Stimulated activated CD8-positive, alpha-beta memory T cell treated with anti-CD3 and anti-CD28 coated beads, Interleukin-4, amount 100 ng/mL, for 24 hours (primary cell): ENCODE measurements at places on chromosomes 1 and 21.

DNA sequence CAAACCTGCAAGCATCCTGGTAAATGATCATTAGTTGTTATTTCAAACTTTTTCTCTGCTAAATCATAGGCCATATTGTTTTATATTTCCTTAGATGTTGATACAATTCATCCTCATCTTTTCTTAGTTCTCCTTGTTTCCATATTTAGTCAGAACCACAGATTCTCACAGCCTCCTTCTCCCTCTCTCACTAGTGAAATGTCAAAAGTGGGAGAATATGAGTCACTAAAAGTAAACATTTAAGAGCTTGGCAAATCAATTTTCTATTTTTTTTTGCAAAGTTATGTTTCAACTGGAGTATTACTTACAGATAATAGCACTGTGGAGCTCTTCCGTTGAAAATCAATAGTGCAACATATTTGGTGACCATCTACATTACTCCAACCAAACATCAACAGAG is 308.8 kb downstream of the COL11A1 start:
- DNase-seq = no peak

- DNase-seq = no peak
Observed at GRCh38 chr1:103945774-103946173, 196.1 kb downstream of the AMY1C start.

DNA sequence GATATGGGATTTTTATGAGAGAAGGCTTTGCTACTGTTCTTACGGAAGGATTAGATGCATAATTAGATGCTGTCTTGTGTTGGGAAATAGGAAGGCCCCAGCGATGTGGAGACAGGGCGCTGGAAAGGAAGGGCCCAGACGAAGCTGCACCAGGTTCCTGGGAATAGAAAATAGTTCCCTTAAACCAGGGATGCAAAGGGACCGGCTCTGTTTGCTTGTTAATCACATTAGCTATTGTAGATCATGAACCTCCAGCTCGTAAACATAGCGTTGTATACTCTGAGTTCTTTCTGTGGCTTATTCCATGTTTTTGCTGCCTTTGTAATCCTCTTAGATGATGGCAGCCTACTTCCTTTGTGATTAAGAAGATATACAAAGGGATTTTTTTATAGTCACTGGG is 79.8 kb upstream of the COX20 start:
- DNase-seq = no peak

- DNase-seq = no peak
Observed at GRCh38 chr21:46078978-46079351, 18.9 kb upstream of the COL6A2 start.

DNA sequence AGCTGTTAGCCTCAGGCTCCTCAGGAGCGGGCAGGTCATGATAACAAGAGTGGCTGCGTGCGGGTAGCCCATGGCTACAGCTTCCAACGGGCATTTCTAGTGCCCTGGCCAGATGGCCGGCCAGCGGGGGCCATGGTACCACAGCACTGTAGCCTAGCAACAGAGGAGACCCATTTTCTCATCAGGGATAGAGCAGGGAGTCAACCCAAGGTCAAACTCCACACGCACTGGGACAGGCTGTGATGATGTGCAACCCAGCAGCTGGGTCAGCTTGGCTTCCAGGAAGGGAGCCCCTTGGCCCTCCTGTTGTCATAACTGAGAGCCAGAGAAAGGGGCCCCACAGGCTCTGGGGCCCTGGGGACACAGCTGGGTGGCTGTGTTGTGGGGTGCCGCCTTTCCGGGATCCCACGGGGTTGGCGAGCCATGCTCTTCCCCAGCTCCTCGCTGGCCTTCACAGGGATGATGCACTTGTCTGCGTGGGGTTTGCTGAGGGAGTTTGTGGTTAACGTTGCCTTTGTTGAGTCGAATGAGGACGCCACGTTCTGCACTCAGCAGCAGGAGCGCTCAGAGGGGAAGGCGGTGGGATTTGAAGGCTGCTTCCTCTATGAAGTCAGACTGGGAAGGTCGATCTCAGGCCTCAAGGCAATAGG is 46.3 kb downstream of the COL18A1 start:
- no peak for DNase-seq

DNA sequence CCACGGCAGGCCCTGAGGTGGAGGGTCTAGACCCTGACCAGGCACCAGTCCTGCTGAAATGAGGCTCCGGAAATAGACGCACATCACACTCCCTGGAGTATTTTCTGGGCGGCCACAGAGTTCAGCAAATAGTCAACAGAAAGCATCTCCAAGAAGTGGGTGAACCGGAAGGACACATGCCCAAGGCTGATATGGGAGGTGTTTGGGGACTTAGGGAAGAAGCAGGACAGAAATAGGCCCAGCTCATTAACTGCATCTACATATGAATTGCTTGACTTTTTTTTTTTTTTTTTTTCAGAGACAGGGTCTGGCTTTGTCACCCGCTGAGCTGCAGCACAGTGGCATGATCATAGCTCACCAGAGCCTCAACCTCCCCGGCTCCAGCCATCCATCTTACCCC is 36.5 kb upstream of the GPR157 start:
- no peak for DNase-seq

DNA sequence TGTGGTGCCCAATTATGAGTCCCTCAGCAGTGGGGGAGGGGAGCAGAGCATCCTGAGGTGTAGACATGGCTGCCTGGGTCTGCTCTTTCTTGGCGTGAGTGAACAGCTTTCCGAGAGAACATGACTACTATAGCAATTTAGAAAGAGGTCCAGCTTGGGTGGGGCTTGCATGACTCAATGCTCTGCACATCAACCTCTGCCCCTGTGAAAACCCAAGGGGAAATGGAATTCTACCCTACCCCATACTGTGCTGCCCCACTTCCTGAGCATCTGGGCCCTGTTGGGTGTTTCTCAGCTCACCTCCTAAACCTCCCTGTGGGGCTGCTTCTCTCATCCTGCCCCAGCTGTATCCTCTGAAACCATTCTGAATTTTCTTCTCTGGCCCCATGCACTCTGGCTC is 8.2 kb upstream of the AZIN2 start:
- DNase-seq = no peak

- DNase-seq = no peak
Observed at GRCh38 chr1:60071296-60071695, 2.3 kb downstream of the C1orf87 start.

DNA sequence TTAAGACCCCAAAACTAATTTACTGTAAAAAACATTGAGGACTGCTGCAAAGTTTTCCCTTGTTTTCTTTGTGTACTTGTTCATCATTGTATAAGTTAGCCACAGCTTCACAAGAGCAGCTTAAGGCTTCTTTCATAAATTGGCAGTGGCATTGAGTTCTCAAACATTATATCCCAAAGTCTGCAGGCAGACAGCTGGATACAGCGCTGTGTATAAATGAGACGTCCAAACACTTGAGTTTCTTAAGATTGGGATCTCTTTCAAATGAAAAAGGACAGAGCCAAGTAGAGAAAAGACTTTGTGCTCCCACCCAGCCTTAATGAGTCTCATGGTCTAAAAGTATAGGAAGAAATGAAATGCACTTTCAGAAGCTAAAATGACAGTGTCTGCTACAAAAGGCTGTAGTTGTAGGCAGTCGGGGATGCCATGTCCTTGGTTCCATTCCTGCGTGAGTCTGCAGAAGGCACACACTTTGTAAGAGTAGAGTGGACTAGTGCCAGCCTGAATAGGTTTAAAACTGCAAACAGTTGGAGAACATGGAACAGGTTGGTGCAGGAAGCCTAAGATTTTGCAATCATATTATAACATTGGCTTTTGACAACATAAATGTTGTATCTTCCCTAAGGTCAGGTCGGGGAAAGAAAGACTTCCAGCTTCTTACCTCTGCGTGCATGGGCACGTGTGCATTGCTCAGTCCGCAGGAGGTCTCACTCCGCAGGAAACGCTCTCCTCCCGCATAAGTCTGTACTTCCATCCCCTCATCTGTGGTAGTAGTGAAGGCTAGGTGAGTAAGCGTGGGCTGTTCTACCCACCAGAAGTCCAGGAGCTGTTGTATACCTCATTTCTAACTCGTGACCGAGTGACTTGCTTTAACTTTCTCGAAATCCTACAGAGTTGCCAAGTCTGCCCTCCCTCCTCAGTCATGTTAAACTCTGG is 94.4 kb downstream of the CD247 start:
- no peak for DNase-seq

DNA sequence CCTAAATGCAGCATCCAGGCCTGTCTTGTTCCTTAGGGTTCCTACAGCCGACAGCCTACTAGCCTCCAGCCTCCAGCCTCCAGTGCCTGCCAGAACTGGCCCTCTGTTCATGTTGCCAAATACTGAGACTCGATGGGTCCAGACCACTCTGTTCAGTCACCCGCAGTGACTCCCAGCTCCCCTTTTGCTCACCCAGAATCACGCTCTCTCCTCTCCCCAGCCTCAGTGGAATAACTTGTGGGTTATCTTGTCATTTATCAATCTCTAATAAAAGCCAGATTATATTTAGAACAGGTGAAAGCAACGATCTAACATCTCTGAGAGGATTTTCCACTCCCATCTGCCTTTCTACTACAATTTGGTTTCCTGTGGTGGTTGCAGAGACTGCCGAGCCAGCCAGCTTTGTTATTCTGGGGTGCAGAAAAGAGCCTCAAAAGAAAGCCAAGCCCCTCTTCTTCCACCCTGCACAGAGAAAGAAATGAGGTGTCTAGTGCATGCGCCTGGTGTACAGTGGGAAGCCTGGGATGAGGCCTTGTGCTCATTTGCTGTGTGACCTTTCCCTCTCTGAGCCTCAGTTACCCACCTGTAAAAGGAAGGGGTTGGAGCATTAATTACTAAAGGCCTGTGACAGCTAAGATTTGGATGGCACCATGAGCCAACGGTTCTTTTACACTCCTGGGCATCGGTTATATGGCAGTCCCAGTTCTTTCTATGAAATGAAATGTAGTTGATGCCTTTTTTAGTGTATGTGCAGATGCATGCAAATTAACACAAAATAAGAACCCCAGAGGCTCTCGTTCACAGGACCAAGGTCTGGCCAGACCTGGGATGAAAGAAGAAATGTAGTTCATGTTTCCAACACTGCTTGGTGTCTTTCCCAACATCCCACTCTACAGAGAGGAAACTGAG is 42.9 kb upstream of the ID3 start:
- DNase-seq = no peak
